Hypothalamus (tissue), 51 donors: ENCODE measurements at places on chromosomes 4 and X.
A peak's percentile ranks its signal among the peaks of the same experiment; 100 is the strongest.

DNA sequence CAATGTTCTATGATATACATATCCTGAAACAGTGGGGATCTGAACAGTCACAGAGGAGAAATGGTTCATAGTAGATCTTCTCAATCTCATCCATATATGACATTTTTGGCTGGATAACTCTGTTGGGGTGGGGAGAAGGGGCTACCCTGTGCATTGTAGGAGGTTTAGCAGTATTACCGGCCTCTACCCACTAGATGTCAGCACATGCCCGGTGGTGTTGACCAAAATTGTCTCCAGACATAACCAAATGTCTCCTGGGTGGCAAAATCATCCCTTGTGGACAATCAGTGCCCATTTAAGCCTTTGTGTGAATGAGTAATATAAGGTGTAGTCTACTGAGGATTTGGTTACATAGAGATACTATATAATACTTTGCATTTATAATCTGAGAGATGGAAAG lies 89.9 kb downstream of the PLS3 start:
- peak; percentile 2 for DNase-seq

- DNase-seq: no peak
These were observed 110.6 kb downstream of the NEXMIF start for GRCh38 chrX:74814681-74815080.

DNA sequence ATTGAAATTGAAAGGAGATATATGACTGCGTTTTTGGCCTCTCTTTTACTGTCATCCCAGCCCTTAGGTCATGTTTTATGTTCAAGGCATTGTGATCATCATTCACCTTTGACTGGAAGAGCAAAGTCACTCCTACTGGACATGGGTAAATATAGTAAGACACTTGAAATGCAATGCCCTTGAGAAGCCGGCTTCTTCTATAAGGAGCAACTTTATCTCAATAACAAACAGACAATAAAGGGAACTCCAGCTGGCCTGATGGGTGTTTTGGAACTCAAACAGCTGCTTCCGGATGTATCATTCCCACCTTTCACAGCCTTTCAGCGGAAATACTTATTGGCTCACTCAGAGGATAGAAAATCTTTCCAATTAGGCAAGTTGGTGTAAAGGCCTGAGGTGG lies 65.1 kb upstream of the C4orf54 start:
- DNase-seq: no peak

DNA sequence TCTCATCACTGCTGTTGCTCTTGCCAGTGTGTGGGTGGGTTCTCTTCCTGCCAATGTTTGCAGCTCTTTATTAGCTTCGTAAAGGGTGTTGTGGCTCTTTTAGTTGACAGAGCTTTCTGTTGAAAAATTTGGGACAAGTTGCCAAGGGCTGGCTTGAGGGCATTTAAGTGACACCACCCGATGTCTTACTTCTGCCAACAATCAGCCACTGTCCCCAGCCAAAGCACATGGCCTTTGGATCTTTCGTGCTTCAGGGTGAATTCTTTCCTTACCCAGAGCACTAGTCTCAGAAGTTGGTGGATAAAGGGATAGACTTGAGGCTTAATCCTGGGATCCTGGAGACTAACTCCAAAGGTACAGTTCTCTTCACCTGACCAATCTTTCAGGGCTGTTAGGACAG lies 113.6 kb downstream of the SOX3 start:
- no peak for DNase-seq

DNA sequence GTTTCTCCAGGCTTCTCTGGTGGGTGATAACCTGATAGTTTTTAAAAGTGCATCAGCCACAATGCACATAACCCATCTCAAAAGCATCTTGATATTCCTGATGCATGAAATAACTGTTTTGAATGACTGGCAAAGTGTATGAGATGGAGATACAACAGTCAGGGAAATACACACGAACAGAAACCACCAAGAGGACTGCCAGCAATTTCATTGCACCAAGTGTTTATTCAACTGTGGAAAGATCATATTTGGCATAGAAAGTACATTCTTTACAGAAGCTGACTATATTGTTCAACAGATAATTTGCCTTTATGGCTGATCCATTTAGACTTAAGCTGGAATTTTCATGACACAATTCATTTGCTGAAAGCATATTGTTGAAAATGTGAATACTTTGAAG lies 139.5 kb downstream of the SLIT2 start:
- no peak for DNase-seq

DNA sequence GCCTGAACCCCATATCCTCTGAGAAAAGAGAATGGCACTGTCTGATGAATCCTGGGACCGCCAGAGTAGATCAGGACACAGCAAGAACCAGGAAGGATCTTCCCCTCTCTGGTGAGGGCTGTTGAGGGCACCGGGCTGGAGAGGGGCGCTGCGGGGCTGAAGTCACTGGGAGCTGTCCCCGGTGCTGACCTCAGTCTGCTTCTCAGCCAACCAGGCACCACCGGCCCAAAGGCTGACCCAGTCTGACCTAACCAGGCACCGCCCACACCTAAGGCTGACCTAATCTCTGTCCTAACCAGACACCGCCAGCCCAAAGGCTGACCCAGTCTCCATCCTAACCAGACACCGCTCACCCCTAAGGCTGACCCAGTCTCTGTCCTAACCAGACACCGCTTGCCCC lies 82.8 kb downstream of the CPZ start:
- DNase-seq: no peak

GRCh38 chr4:6658597-6659075 lies 18.2 kb downstream of the MRFAP1 start:
- no peak for DNase-seq

GRCh38 chr4:35970366-35970960 lies 273.9 kb downstream of the ARAP2 start:
- no peak for DNase-seq
